MG63 (cell line): ENCODE measurements at places on chromosomes 4 and X.

DNA sequence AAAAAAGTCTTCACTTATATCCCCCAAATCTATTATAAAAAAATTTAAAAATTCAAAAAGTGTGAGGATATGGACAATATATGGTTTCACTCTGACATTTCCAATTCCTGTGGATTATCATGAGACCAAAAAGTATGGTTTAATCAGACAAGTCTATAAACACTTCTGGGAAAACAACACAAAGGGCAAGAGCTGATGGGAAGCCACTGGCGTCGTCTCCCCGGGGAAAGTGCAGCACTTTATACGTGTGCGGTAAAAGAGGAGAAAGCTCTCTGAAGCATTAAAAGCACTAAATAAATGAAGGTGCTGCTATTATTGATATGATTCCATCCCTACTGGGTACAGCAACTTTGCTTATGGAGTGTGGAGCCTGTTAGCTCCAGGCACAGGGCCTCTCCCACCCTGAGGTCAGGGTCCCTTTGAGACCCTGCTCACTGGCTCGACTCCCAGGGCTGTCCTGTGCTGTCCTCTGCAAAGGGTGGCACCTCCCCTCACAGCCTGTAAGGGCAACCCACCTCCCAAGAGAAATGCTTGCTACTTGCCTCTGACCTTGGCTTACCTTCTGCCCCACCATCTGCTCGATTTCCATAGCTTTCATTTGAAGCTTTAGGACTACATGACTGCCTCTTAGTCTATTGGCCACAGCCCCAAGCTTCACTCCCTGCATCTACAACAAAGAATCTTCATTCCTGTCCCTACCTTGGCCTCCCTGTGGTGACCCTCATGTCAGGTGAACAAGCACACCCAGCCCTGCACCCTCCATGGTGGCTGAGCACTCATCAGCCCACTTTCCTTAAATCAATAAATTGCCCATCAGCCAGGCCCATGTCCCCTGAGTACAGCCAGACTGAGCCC lies 248.6 kb downstream of the HNRNPD start:
- DNase-seq = no peak

GRCh38 chr4:55926610-55927009 lies 22.1 kb upstream of the CEP135 start:
- no peak for DNase-seq

DNA sequence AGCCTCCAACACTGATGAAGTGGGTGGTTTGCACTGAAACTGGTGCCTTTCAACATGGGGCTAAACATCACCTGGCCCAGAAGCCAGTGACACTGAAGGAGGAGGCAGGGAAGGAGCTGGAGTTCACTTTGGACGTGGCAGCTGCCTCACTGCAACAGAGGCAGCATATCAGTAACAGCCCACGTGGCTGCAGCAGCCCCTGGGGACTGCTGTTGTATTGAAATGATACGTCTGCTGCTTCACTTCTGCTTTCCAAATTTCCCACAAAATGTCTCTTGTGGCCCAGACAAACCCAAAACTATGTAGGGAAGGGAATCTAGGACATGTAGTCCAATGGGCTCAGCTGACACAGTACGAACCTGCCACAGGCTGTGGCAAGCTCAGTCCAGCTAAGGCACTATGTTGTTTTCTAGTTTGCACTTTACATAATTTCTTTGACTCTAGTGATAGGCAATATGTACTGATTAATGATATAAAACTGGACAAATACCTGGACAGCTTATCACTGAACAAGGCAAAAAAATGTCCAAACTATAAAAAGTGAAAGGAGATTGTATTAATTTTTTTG lies 84.7 kb upstream of the RAPGEF2 start:
- DNase-seq = no peak

- DNase-seq = peak; percentile 19
These were observed 292.9 kb downstream of the TLL1 start for GRCh38 chr4:166165829-166166420.

GRCh38 chr4:95167805-95168204 lies 381.0 kb downstream of the UNC5C start:
- no peak for DNase-seq

- no peak for DNase-seq
These were observed 18.0 kb downstream of the FAM9A start for GRCh38 chrX:8783097-8783713.

GRCh38 chr4:150286656-150287055 lies 208.4 kb downstream of the DCLK2 start:
- DNase-seq = no peak

DNA sequence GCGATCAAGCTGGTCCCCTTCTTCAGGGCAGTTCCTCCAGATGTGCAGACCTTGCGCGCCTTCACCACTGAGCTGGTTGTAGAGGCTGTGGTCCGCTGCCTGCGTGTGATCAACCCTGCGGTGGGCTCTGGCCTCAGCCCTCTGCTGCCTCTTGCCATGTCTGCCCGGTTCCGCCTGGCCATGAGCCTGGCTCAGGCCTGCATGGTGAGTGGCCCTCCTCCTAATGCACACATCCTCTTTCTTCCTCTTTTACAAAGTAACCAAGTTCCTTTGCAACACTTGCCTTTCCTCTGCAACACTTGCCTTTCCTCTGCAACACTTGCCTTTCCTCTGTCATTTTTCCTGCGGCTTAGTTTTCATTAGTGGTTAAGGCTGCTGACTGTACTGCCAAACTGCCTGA lies 1.8 kb downstream of the CCDC22 start:
- DNase-seq = no peak

- DNase-seq = no peak
These were observed 298.5 kb downstream of the KCTD8 start for GRCh38 chr4:44150091-44150576.

- DNase-seq = no peak
These were observed 13.1 kb upstream of the RNF212 start for GRCh38 chr4:1126506-1126905.

DNA sequence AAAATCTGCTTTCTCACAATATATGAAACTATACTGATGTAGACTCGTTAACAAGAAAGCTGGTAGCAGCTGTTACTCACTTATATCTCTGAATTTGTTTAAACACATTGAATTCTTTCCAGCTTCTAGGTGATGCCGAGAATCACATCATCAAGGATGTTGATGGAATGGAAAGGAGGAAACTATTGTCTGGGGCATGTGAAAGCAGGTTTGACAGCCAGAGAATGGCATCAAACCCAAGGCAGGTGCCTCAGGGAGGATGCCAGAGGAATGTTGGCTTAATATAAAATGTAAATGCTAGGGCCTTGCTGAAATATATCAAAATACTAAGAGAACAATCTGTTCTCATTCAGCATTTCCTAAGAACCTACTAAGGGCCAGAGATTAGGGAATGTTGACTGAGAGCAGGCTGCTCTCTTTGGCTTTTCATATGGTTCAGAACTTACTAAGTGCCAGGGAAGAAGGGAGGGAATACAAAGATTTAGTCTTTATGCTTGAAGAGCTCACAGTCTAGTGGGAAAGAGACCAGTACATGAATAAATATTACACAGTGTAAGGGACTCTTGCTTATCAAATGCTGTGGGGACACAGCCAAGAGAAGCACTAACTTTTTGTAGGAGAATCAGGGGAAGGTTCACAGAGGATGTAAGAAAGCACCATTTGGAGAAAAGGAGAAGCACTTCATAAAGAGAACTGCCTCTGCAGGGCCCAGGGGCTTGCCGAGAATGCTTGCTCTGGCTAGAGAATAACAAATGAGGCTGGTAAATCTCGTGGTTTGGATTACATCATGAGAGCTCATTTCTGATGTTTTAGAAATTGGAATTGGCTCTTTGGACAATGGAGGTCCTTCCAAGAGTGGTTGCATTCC lies 14.7 kb downstream of the SLIT2 start:
- no peak for DNase-seq

GRCh38 chr4:72311291-72311690 lies 257.7 kb downstream of the ADAMTS3 start:
- no peak for DNase-seq

DNA sequence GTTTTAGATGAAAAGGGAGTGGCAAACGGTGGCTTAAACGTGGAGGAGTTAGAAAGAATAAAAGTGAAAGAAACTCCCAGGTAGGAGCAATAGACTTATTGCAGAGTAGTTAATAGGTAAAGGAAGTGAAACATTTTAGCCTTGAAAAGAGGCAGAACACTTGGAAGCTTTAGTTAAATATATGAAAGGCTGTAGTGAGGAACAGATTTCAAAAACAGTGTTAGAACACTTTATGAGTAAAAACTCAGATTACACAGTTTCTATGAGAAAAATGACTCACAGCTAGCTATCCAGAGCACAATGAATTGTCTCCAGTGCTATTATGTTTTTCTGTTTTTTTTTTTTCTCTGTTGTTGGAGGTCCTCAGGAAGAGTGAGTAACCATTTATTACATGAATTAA lies 45.8 kb downstream of the TACR3 start:
- DNase-seq = no peak

DNA sequence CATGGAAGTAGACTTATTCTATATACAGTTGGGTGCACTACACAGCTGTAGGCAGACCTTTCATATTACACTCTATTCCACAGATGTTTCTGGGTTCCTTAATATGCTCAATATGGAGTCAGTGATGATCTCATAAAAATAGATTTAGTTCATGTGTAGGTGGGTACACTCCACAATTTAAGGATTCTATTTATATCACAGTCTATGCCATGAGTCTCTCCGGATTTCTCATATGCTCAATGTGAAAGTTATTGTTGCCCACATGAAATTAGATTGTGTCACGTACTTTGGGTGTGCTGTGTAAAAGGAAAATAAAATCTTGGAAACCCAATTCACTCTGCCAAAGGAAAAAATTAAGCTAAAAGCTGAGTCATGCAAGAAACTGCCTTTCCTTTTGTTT lies 32.5 kb upstream of the TASL start:
- DNase-seq = no peak

DNA sequence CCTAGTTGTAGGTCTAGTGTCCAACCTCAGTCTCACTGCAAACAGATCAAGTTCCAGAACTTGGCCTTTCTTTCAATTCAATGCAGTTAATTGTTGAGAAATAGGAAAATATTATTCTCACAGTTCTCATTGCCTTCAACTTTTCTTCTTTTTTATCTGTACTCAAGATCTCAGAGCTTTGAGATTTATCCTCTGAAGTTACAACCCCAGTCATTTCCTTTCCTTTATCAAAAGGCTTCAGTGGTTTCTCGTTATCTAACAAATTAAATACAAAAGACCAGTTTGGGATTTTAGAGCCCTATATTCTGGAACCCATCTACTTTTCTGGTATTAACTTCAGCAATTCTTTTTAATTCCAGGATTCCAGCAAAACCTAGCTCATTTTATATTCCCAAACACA lies 130.2 kb downstream of the TMA16 start:
- no peak for DNase-seq

DNA sequence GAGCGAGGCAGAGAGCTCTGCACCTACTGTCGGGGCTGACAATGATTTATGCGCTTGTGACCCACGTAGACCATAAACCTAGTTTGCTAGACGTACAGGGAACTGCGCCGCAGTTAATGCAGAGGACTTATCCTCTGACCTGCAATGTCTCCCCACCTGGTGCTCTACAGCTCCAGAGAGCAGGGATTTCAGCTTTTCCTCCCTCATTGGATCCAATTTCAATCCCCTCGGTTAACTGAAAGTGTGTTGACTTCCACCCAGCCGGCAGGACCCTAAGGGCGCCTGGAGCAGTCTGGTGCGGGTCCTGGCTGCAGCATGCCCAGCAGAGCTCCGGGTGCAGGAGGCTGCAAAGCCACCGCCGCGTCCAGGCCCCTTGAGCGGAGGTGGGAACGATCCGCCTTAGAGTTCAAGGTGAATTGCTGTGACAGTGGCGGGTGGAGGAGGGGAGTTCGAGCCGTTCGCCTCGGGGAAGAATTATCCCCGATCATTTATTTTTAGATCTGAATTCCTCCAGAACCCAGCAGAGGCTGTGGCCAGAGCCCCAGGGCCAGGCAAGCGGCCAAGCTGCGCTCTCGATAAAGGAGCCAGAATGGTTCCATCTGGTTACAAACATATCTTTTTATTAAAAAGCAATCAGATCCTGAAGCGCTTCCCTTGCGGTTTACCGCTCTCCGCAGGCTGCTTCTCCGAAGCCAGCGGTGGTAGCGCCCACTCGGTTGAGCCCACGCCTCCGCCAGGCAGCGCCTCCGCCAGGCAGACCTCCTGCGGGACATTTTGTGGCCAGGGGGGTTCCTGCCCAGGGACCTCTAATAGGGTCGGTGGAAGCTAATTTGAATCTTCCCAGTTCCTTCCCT lies 66.0 kb downstream of the FBXO8 start:
- DNase-seq = peak; percentile 25

GRCh38 chr4:16048619-16049419 lies 35.0 kb downstream of the PROM1 start:
- no peak for DNase-seq

DNA sequence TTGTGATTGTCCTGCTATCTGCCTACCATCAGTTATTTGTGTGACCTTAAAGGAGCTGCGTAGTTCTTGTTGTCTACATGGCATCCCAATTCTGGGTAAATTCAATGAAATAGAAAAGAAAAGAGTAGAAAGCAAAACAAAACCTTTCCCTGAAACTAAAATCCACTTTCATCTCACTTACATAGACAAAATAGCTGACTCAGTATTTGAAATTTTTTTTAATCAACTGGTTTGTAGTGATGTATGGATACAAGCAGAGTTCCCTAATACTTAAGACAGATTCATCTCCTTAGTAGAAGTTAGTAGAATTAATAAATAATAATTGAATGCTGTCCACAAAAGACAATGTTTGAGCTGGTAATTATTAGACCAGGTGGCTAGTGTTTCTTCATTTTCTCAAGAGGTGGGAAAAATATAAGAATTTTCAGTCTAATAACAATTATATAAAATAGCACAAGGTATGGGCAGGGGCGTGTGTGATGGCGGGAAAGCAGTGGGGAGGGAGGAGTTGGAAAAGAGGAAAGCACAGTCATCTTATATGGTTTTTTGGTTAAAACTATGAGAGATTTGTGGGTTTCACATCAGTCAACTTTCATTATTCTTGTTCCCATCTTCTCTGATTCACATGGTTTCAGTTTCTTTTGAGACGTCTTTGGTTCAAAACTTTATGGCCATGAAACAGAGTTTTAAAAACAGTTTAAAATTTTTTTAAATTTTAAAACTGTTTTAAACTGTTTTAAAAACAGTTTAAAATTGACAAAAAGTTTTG lies 275.2 kb downstream of the SPRY1 start:
- DNase-seq = no peak

GRCh38 chr4:115537387-115537786 lies 424.0 kb upstream of the NDST4 start:
- no peak for DNase-seq

- DNase-seq = no peak
These were observed 559.6 kb downstream of the SPRY1 start for GRCh38 chr4:123956204-123956603.

- no peak for DNase-seq
These were observed 21.0 kb upstream of the ANXA10 start for GRCh38 chr4:168071304-168071703.

DNA sequence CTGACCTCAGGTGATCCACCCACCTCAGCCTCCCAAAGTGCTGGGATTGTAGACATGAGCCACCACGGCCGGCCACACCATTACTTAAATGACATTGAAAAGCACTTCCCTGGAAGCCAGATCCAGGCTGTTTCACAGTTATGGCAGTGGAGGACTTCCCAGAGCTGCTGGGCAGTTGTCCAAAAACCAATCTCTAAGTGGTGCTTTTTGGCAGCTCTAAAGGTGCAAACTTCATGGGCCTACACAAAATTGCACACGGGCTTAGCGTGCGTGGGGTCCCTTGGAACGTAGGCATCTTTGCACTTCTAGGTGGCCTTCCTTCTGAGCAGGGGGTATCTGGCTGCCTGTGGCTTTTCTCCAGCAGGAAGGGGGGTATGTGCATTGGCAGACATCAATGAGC lies 172.3 kb downstream of the SHOX start:
- DNase-seq = peak; percentile 11

GRCh38 chr4:176545872-176546271 lies 226.1 kb downstream of the SPCS3 start:
- no peak for DNase-seq

- DNase-seq = no peak
These were observed 211.2 kb downstream of the COX18 start for GRCh38 chr4:72858328-72858727.
